ENCODE measurements at places on chromosomes 1 and 21. TPM values are rescaled to one million over a fixed set of nuclear protein-coding genes. Genes with fewer than 3 reads are reported as not detected.

Gene AHDC1
- total RNA-seq, result 3.8 TPM

GRCh38 chr1:159209061-159209460, 4.4 kb downstream of the ACKR1 start:
- DNase-seq, result no peak

DNA sequence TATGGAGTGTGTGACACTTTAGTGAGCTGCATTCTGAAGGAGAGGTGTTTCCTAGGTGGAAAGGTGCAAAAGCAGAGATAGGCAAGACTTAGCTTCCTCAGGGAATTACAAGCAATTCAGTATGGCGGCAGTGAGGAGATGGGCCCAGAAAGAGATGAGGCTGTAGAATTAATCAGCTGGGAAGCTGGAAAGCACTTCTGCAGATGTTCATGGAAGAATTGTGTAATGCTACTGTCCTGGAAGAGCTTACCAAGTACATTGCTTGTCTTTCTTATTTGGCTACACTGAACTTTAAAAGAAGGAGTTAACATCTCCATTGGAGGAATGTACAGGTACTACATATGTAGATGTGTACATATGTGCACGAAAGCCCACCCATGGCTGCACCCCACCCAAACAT, 103.7 kb upstream of the DPT start:
- DNase-seq, result no peak

Gene MYOG
- total RNA-seq, result not detected

GRCh38 chr1:5821540-5822176, 170.6 kb downstream of the NPHP4 start:
- DNase-seq, result no peak

GRCh38 chr1:205849619-205850355, at the start of gene PM20D1:
Gene PM20D1, minus strand, starts transcription at chr1:205850132. Its CDS starts 60 bp downstream, at chr1:205850072.
- peak; percentile 43 for DNase-seq

Gene TTLL10
- not detected for total RNA-seq

Gene TSPEAR
- total RNA-seq, result not detected

Gene OPRD1
- 0.21 TPM for total RNA-seq

Gene KRTAP12-2
- not detected for total RNA-seq

DNA sequence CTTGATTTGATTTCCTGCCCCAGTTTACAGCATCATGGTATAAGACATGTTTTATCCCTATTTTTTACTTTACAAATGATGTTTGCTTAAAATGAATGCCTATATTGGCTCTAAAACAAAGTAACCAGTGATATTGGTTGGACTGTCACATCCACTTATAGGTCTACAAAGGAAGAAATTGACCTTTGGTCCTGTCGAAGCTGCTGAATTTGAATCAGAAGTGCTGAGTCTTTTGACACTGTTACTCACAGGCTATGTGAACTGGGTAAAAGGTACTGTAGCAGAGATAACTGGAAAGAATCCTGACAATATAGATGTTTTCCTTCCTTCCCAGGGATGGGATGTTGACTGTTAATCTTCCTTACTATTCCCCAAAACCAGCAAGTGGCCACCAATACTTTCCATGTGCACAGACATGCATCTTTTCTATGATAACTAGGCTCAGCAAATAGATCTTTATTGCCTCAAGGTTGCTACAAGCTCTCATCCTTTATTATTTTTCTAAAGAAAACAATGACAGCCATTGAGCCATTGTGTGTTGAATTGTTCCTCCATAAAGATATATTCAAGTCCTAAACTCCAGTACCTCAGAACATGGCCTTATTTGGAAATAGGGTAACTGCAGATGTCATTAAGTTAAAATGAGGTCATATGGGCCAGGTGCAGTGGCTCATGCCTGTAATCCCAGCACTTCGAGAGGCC, 175.9 kb upstream of the NR5A2 start:
- DNase-seq, result no peak

GRCh38 chr1:224589006-224589405, 27.1 kb upstream of the CNIH3 start:
- peak; percentile 38 for DNase-seq

DNA sequence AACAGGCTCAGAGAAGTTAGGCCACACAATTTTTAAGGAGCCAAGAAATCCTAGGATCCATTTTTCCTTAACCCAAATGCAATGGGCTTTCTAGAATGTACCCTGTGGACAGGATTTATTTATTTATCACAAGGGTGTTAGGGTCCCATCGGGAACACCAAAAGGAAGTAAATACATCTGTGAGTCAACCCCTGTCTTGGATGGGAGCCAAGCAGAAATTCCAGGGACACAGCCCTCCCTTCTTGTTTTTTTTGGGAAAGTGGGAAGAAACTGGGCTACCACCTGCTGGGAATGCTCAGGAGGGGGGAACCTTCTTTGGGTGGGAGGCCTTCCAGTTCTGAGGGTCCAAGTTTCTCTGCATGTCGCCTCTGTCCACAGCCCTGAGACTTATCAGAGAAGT, 1.3 kb downstream of the CRNN start:
- peak; percentile 33 for DNase-seq

- DNase-seq, result no peak
These were observed 5.0 kb upstream of the SRSF4 start for GRCh38 chr1:29186707-29187106.

DNA sequence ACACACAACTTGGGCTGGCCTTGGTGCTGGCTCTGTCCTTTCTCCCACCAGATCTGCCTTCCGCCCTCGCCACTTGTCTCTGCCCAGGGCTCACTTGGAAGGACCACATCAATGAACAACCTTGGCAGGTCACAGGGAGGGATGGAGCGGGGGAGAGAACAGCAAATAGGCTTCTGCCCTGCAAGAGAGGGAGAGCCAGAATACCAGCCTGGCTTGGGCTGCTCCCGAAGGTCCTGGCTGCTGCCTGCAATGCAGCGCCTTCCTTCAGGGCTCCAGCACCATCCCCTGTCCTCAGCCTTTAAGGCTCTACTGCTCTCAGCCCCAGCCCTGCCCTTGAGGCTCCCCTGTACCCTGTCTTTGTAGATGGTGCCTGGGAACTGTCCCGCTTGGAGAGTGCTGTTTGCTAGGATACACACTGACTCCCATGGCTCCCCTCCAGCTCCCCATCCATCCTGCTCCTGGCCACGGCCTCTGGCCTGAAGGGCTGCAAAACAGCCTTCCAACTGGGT, 43.8 kb downstream of the HIVEP3 start:
- no peak for DNase-seq

GRCh38 chr1:10399444-10399941, 629 bp downstream of the PGD start:
- no peak for DNase-seq

- no peak for DNase-seq
These were observed 223.1 kb upstream of the TMEM51 start for GRCh38 chr1:14930247-14930965.

Gene FCGR3A
- total RNA-seq, result not detected

Gene LCE1A
- total RNA-seq, result not detected

Gene SLFNL1
- total RNA-seq, result not detected

GRCh38 chr1:3746830-3747521, 5.3 kb upstream of the CCDC27 start:
- DNase-seq, result peak; percentile 90

DNA sequence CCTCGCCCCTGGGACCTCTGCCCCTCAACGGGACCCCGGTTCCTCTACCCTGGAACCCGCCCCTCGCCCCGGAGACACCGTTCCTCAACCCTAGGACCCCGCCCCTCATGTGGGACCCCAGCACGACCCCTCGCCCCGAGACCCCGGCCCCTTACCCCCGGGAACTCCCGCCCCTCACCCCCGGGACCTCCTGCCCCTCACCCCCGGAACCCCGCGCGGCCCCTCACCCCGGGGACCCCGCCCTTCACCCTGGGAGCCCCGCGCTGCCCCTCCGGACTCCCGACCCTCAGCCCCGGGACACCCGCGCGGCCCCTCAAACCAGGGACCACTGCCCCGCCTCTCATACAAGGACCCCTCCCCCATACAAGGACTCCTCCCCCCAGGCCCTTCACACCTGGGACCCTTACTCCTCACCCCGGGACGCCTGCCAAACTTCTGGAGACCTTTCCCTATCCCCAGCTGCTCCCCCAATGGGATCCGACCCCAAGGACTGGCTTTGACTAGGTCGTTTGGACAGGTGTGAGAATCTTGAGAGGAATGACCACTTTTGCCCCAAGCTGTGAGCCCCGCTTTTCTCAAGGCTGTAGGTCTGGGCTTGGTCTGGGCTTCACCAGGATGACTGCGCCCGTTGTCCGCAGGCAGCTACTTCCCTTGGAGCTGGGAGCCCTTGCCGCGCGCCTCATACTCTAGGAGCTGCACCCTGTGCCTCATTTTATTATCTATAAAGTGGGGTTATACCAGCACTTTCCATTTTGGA, 843 bp downstream of the DIP2A start:
- peak; percentile 52 for DNase-seq

Gene DMRTA2
- 24.9 TPM for total RNA-seq

GRCh38 chr1:186310307-186310706, 64.7 kb downstream of the TPR start:
- DNase-seq, result no peak

DNA sequence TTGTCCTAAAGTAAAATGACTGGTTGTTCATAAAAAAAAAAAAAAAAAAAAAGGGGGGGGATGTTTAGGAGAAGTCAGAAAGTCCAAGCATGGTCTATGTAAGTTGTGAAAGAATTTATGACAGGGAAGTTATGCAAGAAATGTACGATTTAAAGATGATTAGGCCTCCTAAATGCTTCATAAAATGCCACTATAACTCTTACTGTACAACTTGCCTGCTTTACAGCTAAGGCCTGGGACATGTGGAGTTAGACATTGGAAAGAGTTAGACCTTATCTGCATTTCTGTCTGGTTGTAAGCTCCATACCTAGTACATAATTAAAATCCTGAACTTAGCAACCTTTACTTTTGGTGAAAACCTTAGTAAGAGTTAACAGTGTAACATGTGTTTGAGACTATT, 150.0 kb downstream of the TPR start:
- no peak for DNase-seq

GRCh38 chr1:10295481-10296085, 85.2 kb downstream of the KIF1B start:
- DNase-seq, result no peak

Gene CHODL
- not detected for total RNA-seq

- DNase-seq, result no peak
These were observed 50.4 kb downstream of the GATAD2B start for GRCh38 chr1:153872331-153872730.

Gene HMCN1
- 5.5 TPM for total RNA-seq

GRCh38 chr1:159999204-159999603, 32.6 kb downstream of the PIGM start:
- DNase-seq, result peak; percentile 15

DNA sequence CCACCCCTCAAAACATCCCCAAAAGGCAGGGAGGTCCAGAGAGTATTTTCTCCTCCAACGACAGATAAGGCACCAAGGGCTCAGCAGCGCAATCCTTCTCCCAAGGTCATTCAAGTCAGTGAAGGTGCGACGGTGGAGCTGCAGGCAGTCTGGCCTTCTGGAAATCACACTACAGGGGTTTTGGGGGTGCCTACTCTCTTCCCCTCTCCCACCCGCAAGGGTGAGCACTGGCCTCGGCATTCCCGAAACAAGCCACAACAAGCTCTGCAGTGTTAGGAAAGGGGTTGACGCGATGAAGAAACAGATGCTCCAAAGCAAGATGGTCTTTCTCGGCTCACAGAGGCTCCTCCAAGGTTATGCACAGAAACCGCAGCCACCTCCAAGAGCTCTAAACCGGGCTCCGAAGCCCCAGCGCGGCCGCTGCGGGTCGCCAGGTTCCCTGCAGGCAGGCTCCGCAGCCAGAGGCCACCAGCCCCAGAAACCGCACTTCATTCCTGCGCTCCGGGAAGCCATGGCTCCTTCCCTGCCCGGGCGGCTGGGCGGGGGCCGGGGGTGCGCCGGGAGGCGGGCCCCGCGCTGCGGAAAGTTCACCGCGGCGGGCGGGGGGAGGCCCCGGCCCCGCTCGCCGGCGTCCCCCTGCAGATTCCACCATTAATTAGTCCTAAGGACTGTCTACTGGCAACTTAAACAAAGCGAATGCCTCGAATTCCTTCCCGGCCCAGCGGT, 1.1 kb downstream of the LUZP1 start:
- DNase-seq, result peak; percentile 61

GRCh38 chr1:6602669-6603237, at the start of gene KLHL21:
Gene KLHL21, minus strand, starts transcription at chr1:6602869. Its CDS starts 52 bp downstream, at chr1:6602817.
- peak; percentile 95 for DNase-seq

GRCh38 chr1:112798292-112798691, 83.2 kb upstream of the PPM1J start:
- DNase-seq, result no peak

- DNase-seq, result no peak
These were observed 7.5 kb upstream of the KPNA6 start for GRCh38 chr1:32100359-32100758.

- DNase-seq, result no peak
These were observed 16.7 kb downstream of the PALMD start for GRCh38 chr1:99662539-99663080.

DNA sequence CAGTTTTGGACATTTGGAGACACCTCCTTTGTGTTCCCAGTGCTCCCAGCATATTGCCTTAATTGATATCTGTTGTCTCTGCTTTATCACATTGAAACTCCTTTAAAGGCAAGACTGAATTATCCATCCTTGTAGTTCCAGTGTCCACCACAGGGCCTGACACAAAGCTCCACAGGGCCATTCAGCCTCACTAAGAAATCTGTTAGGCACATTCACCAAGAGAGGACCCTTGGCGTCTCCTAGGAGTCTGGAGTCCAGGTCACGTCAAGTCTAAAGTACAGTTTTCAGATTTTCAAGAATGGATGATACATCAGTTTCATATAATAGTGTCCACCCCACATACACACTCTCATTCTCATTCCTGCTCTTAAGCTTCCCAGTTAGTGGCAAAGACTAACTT, 4.8 kb downstream of the ACP6 start:
- DNase-seq, result no peak

DNA sequence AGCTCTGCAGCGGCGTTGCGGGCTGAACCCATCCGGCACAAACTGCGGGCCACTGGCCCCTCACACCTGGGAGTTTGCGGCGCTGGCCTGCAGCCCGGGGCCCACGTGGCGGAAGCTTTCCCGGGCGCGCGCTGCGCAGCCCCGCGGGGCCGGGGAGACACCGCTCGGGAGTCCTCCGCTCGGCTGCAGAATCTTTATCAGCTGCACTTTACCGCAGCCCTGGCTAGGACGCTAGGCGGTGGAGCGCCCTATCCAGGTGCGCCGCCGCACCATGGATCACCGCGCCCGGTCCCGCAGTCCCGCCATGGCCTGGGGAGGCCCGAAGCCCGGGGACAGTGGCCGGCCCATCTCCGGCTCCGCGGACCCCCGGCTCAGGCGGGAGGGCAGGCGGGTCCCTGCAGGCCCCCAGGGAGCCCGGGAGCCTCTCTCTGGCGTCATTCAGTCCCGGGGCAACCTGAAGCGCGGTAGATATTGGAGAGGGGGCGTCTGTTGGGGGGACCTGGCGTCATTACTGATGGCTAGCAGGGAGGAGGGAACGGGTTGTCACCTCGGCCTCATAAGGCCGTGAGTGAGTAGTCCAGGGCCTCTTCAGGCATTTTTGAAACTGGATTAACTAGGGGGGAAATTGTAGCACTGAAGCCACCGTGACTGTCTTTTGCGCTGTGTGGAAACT, 5.7 kb upstream of the OLIG2 start:
- DNase-seq, result peak; percentile 27

GRCh38 chr1:172638885-172639831, 19.7 kb upstream of the FASLG start:
- peak; percentile 93 for DNase-seq
